ENCODE measurements at places on chromosomes 2 and 18.

- DNase-seq = peak; percentile 2
Observed at GRCh38 chr18:33839452-33840211, 261.6 kb downstream of the ASXL3 start.

DNA sequence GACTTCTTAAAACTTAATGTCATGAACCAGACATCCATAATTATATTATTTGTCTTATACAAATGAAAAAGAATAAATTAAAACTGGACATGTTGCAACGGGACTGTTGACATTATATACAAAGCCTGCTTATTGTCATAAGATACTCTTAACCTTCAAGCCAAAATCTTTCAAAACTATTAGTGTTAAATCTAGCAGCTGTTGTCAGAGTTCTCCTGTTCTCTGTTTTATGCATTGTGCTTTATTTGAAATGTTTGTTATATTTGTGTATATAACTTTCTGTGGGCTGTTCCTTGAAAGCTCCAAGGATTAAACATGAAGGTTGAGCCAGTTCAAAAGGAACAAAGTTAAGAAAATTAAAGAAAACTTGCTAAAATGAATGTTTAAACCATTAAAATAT, 335.5 kb upstream of the NT5C1B start:
- DNase-seq = no peak

- no peak for DNase-seq
Observed at GRCh38 chr2:141015341-141016047, 1115.3 kb downstream of the LRP1B start.

DNA sequence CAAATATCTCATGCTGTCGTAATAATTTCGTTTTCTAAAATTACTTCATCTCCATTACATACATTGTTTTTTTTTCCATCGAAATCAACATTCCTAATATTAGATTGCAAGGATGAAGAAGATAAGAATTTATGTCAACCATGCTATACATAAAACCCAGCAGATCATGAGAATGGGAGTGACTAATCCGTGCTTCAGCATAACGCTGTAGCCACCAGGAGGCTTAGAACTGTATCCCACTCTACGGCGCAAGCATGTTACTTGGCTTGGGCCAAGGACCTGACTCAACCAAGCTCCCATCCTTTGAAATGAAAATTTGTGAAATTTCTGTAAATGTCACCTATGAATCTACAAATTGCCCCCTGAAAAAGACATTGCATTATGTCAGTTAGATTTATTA, 392.5 kb downstream of the FIGN start:
- DNase-seq = no peak

GRCh38 chr2:123636232-123636631, 388.9 kb upstream of the CNTNAP5 start:
- DNase-seq = no peak

DNA sequence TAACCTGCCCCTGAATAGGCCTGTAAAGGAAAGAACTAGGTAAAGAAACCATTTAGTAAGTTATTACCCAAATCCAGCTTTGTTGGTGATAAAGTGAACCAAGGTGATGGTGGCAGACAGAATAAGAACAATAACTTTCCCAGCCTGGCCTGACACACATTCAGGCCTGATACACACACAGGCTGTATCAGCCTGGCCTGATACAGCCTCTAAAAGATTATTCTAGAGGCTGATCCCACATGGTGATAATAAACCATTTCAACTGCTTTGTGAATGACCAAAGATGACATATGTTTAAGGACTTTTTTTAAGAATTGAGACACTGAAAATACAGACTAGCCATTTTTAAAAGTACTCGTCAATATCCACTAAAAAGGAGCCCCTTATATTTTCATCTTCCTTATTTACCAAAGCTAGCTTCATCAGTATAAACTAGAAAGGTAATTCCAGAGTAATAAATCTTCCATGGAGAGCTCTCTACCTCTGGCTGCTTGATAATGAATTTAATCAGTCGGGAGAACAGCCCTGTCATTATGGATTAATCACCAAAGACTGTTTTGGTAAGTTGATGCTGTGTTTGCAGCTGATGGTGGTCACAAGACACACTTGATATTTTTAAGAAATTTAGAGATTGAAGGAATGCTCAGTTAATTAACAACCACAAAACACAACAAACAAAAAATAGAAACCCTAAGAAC, 77.2 kb downstream of the SLC8A1 start:
- DNase-seq = no peak

DNA sequence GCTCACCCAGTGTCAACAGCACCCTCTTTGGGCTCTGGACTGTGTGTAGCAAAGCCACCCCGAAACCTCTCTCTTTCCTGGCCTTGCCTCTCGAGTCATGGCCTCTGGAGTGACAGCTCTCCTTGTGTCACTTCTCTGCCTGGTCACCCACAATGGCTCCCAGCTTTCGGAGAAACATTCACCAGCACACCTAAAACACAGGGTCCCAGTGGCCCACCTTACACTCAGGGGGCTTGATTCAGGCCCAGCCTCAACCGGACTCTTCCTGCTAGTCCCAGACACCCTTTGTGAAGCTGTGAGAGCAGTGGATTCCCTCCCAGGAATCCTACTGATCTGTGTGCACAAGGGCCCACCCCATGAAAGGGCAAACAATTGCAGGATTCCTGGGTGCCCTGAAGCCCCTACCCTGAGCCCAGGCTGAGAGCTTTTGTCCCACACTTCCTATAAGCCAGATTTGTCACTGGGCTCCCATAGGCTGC, 137.2 kb upstream of the HAAO start:
- no peak for DNase-seq

DNA sequence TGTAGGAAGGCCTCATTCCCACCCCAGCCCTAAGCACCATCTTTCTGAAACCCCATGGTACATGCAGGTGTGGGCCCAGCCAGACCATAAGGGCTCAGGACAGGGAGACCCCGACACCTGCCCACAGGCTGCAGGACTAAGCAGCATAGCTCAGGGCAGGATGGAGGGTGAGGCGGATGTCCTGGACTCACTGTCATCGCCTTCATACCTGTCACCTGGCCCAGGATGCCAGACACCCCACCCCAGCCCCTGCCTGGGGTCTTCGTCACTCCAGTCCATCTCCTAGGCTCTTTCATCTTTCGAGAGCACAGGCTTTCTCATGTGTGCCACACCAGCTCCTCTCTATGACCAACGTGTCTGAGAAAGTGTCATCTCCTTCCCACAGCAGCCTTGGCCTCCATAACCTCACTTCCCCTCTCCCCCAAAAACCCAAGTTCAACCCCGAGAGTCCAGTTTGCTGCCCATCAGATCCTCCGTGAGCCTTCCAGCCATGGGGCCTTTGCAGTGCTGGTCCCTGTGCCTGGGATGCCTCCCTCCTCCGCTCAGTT, 71.5 kb downstream of the EMX1 start:
- DNase-seq = no peak

All from HS-27A (cell line).